Activated CD4-positive, alpha-beta T cell treated with anti-CD3 and anti-CD28 coated beads, Interleukin-2, amount 10 ng/mL, durations not matched to agents 24 days and 14 days (primary cell): ENCODE measurements at places on chromosomes 4 and X.

GRCh38 chrX:130264573-130264972 lies 4.1 kb downstream of the ZNF280C start:
- H3K27ac ChIP-seq, result no peak overlapping the region
- no peak for DNase-seq
- no peak overlapping the region for H3K4me3 ChIP-seq
- H3K4me1 ChIP-seq, result peaks cover 11% of the 10 kb centered on the region
- no peaks in the 10 kb centered on the region for H3K27me3 ChIP-seq

GRCh38 chrX:10582945-10583344 lies 37.4 kb downstream of the MID1 start:
- H3K27ac ChIP-seq, result no peak overlapping the region
- H3K4me1 ChIP-seq, result no peaks in the 10 kb centered on the region
- no peaks in the 10 kb centered on the region for H3K27me3 ChIP-seq
- no peaks in the 10 kb centered on the region for H3K36me3 ChIP-seq
- H3K4me3 ChIP-seq, result no peak overlapping the region

- H3K4me1 ChIP-seq, result peaks cover 7% of the 10 kb centered on the region
- H3K36me3 ChIP-seq, result peaks cover 40% of the 10 kb centered on the region
- H3K27me3 ChIP-seq, result no peaks in the 10 kb centered on the region
- no peak overlapping the region for H3K4me3 ChIP-seq
Observed at GRCh38 chr4:118727360-118727759, 42.2 kb downstream of the METTL14 start.

DNA sequence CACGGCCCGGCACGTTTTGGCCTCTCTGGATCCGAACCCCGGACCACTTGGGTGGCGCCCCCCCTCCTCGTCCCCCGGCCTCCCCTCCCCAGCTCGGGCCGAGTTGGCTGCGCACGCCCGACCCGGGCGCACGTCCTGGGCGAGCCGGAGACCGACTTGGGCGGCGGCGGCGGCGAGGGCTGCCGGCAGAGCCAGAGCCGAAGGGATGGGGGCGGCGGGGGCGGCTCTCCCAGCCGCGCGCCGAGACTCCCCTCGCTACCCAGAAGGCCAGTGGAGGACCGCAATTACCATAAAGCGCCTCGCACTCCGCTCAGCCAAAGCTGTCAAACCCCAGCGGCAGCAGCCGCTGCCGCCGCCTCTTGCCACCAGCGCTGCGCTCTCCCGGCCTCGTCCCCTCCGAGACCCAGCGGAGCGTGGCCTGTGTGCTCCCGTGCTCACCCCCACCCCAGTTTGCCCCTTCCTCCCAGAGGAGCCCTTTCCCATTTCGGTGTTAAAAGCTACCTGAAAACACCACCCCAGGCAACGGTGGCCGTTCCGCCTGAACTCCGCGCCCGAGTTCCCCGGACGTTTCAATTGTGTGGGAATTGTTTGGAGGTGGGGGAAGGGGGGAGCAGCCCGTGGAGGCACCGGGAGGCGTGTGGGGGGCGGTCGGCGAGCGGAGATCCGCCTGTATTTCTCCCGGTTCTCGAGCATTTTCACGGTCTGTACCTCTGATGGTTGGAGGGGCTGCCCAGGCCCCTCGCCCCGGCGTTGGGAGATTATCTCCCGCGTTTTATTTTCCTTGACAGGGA lies 701 bp upstream of the BCOR start:
- H3K27me3 ChIP-seq, result no peaks in the 10 kb centered on the region
- H3K27ac ChIP-seq, result peak overlapping the region; percentile 92
- peak overlapping the region; percentile 85 for H3K4me3 ChIP-seq
